ENCODE measurements at places on chromosomes 1 and 21.

GRCh38 chr21:28975397-28975796 is 17.3 kb downstream of the LTN1 start:
- no peak for DNase-seq

DNA sequence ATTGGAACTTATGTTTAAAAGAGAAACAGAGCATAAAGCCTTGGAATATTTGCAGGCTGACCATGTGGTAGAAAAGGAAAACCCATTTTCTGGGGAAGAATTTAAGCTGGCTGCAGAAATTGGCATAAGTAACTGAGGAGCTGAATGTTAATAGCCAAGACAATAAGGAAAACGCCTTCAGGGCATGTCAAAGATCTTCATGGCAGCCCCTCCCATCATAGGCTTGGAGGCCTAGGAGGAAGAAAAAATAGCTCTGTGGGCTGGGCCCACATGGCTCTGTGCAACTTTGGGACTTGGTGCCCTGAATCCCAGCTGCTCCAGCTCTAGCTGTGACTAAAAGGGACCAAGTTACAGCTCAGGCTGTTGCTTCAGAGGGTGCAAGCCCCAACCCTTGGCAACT is 51.5 kb downstream of the CTH start:
- no peak for DNase-seq

DNA sequence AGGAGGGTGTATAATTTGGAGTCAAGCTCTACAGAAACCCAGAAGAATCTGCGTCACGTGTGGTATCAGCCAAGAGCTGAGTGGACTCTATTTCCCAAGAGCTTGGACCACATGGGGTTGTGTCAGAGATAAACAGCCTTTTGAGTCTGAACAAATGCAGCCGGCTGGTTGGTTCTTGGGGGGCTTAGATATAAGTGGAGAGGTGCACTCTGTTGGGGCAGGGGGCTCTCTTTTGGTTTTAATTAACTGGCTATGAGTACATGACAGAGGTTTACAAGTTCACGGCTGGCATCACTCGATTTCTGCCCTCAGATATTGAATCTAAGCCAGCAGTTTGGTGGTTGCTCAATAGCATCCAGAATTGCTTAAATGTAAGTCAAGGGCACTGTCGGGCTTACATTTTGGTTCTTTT is 501 bp upstream of the MRAP start:
- no peak for DNase-seq

GRCh38 chr1:167878372-167879160 is 35.4 kb downstream of the ADCY10 start:
- no peak for DNase-seq

DNA sequence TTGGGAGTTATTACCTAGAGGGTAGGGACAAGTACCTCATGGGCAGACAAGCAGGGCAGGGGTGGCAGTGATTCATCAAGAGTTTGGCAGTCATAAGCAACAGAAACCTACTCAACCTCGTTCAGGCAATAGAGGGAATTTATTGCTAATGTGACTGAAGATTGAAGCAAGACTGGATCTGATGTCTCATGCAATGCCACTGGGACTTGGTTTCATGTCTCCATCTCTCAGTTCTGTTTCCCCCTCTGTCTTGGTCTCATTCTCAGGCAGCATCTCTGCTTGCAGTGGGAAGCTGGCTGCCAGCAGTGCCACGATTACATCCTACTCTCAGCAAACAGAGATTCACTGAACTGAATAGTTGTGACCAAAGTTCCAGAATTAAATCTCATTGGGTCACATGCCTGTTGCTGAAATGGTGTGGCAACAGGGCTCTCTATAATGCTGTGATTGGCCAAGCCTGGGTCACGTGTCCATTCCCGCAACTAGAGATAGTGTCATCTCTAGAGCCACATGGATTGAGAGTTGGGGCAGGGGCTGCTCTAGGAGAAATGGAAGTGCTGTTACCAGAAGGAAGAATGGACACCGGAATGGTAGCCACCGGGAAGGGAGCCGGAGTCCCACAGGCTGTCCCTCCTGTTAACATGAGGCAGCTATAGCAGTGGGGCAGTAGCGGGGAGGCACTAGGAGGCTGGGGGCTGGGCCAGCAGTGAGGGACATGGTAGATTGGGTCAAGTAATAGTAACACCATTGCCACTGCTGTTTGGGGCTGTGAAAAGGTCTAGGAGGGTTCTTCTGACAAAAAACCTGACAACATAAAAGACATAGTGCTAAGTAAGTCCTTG is 3.9 kb upstream of the CDC42 start:
- DNase-seq: no peak

GRCh38 chr1:246184503-246184902 is 322.6 kb downstream of the SMYD3 start:
- no peak for DNase-seq

GRCh38 chr1:246640747-246641146 is 74.5 kb downstream of the CNST start:
- DNase-seq: no peak

GRCh38 chr1:39269349-39269748 is 64.9 kb downstream of the MACF1 start:
- no peak for DNase-seq

DNA sequence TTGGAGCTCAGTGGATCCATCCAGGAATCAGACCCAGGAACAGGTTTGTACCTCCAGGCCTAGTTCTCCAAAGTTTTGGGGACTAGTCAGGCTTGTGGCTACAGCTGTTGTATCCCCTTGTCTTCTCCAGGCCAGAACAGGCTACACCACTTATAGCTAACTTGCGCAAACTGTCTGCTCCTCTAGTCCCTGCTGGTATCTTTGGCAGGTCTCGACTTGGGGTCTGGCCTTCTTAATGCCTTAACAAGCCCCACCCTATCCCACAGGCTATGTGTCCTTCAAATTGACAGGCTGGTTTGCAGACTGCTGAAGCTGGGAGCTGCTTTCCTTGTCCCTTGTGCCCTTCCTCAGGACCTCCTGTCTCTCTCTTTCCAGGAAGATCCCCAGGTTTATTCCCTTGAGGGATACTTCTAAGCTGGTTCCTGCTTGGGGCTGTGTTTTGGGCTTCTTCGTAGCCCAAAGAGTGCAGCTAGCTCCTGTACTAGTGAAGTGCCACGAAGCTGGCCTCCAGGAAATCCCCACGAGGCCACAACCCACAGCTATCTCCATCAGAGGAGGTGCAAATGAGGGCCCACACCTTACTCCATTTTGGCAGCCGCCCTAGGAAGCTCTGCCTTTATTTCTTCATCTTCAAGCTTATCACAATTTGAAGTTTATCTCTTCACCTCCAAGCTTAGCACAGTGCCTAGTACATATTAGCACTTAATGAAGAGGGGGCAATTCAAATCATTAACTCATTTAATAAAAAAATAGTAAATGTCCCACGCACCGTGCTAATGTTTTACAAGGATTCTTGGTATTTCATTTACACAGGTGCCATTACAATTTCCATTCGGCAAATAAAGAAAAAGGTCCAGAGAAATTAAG is 683 bp upstream of the DMAP1 start:
- DNase-seq: no peak

DNA sequence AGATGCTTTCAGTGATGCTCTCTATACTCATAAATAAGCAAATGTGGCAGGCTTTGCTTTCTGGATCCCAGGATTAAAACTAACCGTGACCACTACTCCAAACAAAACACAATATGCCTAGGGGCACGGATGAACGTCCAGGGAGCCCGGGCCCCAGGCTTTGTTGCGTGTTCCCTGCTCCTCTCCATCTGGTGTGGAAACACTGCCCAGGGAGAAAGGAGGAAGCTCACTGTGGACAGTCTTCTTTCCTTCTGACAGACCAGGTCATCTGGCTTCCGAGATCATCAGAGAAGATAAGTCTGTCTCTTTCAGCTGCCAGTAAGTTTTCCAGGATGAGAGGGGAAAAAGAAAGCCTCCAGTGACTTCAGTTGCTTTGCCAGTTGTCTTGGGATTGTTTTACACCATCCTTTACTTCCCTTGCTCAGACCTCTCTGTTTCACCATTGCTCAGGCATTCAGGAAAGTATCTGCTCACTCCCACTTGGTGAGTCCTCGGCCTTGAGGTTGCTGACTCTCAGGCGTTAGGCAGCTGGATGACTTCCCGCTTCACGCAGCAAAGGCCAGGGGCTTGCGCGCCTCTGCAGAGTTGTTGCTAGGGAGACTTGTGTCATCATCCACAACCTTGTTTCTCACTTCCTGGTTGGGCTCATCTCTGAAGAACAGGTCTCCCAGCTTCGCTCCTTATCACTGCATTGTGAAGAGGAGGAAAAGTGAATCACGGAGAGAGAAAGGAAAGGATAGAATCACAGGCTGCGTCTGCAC is 20.6 kb upstream of the PGD start:
- peak; percentile 89 for DNase-seq

GRCh38 chr1:18927082-18927653 is 24.8 kb upstream of the ALDH4A1 start:
- DNase-seq: no peak

Data from astrocyte of the spinal cord (primary cell).